ENCODE measurements at places on chromosomes 6 and 20. TPM values are rescaled to one million over a fixed set of nuclear protein-coding genes. Genes with fewer than 3 reads are reported as not detected.
A peak's percentile ranks its signal among the peaks of the same experiment; 100 is the strongest.

C4B gene
- total RNA-seq = 44.3 TPM

FUT9 gene
- total RNA-seq = not detected

ZBTB12 gene
- total RNA-seq = not detected

GABBR1 gene
- 63.2 TPM for total RNA-seq

DNA sequence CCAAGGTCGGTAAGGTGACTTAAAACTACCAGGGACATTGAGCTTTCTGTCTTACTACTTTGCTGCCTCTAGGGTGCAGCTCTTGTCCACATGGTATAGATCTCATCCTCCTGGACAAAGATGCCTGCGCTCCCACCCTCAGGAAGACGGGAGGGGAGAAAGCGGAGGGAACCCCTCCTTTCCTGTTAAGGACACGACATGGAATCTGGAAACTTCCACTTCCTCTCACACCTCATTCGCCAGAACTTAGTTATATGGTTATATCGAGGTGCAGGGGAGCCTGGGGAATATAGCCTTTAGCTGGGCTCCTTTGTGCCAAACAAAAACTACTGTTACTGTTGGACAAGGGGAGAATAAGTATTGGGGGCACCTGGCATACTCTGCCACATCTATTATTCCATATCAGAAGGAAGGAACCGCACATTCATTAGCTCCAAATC is 224.3 kb upstream of the TSHZ2 start:
- no peaks in the 10 kb centered on the region for H3K27me3 ChIP-seq
- H3K4me1 ChIP-seq = no peaks in the 10 kb centered on the region
- no peak for DNase-seq
- no peak overlapping the region for H3K4me3 ChIP-seq
- no peak overlapping the region for H3K27ac ChIP-seq

DNA sequence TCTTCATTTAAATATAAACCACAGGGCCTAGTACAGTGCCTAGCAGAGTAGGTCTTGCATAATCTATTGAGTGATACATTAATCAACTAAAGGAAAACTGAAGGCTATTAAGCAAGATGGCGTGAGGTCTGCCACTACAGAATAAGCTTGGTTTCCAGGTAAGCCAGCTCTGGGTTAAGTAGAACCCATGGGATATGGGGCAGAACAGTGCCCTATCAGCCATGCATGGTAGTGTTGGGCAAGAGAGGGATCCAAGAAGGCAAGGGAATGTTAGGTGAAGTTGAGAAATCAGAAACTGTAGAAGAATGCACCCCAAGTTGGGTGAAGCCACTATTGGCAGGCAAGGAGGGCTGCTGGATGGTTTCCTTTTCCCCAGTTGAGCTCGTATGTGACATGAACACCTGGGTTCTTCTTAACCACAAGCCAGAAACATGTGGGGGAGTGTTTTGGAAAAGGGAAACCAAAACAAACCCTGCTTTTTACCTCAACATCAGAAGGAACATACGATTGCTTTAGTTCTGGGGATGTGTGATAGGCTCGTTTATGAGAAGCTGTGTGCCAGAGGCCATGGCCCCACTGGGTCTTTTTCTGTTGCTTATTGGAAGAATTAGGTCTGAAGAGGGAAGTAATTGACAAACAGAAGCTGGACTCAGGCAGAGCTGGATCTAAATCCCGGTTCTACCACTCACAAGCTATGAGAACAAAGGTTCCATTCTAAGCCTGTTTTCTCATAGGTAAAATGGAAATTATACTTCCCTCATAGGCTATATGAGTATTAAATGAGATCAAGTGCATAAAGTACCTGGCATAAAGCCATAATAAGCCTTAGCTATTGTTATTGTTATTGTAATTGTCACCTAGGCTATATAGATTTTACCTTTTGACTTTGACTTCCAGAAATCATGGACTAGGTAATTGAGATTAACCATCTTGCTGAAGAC is 33.5 kb downstream of the NEDD9 start:
- H3K4me1 ChIP-seq = peaks cover 95% of the 10 kb centered on the region
- peaks cover 11% of the 10 kb centered on the region for H3K36me3 ChIP-seq
- no peak overlapping the region for H3K4me3 ChIP-seq
- H3K27ac ChIP-seq = peak overlapping the region; percentile 74
- H3K27me3 ChIP-seq = no peaks in the 10 kb centered on the region
- no peak for DNase-seq

DNA sequence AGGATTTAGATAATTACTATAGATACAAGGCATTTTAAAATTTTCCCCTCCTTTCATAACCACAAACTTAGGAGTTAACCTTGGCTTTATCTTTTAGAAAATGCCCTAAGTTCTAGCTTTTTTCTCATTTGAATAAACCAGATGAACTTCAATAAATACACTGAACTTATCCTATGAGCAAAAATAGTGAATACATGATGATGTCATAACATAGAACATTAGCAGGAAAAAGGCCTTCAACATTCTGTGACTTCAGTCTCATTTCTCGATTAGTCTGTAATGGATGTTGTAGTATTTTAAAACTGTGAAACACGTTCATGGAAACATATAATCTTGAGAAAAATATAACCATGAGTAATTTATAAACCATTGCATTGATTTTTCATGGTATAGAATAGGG is 550.7 kb downstream of the PKHD1 start:
- H3K36me3 ChIP-seq = no peaks in the 10 kb centered on the region
- no peak overlapping the region for H3K27ac ChIP-seq
- no peaks in the 10 kb centered on the region for H3K27me3 ChIP-seq
- no peak overlapping the region for H3K4me3 ChIP-seq

- H3K4me3 ChIP-seq = no peak overlapping the region
- H3K27ac ChIP-seq = no peak overlapping the region
- no peaks in the 10 kb centered on the region for H3K36me3 ChIP-seq
- no peaks in the 10 kb centered on the region for H3K27me3 ChIP-seq
- H3K4me1 ChIP-seq = no peaks in the 10 kb centered on the region
- no peak for DNase-seq
Measured at GRCh38 chr6:134035823-134036296, 16.6 kb downstream of the SLC2A12 start.

GRCh38 chr6:109441069-109441816 is 719 bp downstream of the SMPD2 start:
- peaks cover 11% of the 10 kb centered on the region for H3K4me1 ChIP-seq
- H3K27ac ChIP-seq = peak overlapping the region; percentile 72
- H3K36me3 ChIP-seq = peaks cover 17% of the 10 kb centered on the region
- DNase-seq = no peak
- H3K27me3 ChIP-seq = no peaks in the 10 kb centered on the region
- peak overlapping the region; percentile 87 for H3K4me3 ChIP-seq

GRCh38 chr6:35069262-35069661 is 71.9 kb downstream of the TCP11 start:
- H3K27ac ChIP-seq = no peak overlapping the region
- no peak overlapping the region for H3K4me3 ChIP-seq
- H3K4me1 ChIP-seq = no peaks in the 10 kb centered on the region
- H3K27me3 ChIP-seq = no peaks in the 10 kb centered on the region

DNA sequence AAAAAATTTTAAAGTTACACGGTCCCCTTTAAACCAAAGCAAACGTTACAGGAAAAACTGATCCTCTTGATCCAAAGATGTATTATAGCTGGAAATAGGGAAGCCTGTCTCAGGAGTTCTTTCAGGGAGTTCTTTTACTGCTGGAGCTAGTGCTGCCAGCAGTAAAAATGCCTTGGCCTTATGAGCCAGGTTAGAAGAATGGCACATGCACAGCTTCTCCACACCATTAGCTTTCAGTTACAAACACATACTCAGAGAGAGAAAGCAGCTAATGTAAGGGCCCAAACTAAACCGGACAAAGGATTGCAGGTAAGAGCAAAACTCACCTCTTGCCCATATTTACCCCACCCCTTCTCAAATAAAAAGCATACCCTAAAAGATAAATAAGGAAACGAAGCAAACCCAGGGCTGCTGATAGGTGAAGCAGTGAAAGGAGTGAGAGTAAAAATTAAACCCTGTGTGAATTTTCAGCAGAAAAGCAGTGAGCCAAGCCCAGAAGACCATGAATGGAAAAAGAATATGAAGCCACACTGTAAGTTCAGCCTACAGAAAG is 19.0 kb downstream of the TBC1D20 start:
- H3K4me1 ChIP-seq = peaks cover 16% of the 10 kb centered on the region
- H3K36me3 ChIP-seq = peaks cover 36% of the 10 kb centered on the region
- H3K27me3 ChIP-seq = no peaks in the 10 kb centered on the region
- DNase-seq = no peak
- no peak overlapping the region for H3K27ac ChIP-seq
- H3K4me3 ChIP-seq = no peak overlapping the region

DNA sequence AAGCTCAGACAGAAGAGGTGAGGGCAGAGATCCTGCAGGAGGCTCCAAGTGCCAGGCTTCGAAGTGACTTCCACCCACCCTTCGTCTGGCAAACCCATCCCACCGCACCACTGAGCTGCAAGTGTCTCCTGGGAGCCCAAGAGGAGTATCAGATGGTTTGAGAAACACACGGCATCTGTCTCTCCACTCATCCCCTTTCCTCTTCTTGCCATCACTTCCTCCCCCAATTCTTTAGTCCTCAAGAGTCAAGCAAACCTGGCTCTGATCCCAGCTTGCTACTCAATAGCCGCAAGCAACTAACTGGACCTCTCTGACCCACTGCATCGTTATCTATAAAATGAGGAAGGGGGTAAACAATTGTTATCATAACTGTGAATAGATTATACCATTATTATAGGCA is 142.1 kb downstream of the BMP7 start:
- H3K36me3 ChIP-seq = no peaks in the 10 kb centered on the region
- DNase-seq = no peak
- no peaks in the 10 kb centered on the region for H3K4me1 ChIP-seq
- no peaks in the 10 kb centered on the region for H3K27me3 ChIP-seq

DNA sequence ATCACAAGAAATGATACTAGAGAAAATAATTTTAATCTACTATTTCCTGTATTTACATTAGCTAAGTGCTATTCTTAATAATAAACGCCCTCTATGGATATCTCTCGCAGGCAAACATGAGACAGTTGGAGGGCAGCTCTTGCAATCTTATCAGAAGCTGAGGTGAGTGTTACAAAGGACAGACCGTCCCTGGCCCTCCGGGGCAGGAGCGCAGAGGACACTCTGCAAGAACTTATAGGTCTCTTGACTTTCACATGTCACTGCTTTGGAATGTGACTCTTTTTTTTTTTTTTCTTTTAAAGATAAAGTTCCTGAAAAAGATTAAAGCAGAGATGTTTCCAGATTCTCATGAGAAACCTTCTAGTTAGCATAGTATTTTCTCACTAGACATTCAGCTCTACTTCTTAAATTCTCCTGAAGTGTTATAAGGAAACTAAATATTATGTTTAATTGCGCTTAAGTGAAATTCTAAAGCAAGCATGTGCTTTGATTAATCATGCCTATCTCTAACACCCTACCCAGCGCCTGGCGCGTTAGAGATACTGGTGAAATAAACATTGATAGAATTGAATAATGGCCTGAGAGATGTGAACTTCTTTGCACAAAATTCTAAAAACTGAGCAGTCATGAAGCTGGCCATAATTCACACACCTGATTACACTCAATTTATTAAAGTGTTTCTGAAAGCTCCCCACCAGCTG is 57.4 kb downstream of the SYTL3 start:
- H3K27ac ChIP-seq = peak overlapping the region; percentile 88
- peaks cover 51% of the 10 kb centered on the region for H3K4me1 ChIP-seq
- peak overlapping the region; percentile 68 for H3K4me3 ChIP-seq
- H3K36me3 ChIP-seq = no peaks in the 10 kb centered on the region
- no peak for DNase-seq

DNA sequence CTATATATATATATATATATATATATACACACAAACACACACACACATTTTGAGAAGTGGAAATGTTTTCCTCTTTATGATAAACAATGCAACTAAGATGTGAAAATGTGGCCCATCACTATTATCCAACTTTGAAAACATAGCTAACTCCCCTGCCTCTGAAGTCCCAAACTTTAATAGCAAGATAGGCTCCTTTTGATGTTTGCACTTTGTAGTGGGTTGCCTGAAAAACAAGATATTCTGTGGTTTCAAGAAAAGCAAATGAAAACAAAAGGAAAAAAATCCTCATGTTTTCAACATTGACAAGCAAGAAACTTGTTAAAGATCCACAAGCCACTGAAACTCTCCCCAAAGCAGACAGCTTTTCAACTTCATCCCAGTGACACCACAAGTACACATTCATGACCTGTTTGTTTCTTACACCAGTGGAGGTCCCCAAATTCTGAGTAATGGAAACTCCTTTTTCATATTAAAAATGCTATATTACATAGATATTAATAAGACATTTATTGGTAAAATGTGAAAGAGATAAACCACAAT is 90.0 kb downstream of the IPCEF1 start:
- no peaks in the 10 kb centered on the region for H3K27me3 ChIP-seq
- H3K4me1 ChIP-seq = no peaks in the 10 kb centered on the region
- H3K36me3 ChIP-seq = no peaks in the 10 kb centered on the region
- no peak overlapping the region for H3K27ac ChIP-seq
- H3K4me3 ChIP-seq = no peak overlapping the region

DNA sequence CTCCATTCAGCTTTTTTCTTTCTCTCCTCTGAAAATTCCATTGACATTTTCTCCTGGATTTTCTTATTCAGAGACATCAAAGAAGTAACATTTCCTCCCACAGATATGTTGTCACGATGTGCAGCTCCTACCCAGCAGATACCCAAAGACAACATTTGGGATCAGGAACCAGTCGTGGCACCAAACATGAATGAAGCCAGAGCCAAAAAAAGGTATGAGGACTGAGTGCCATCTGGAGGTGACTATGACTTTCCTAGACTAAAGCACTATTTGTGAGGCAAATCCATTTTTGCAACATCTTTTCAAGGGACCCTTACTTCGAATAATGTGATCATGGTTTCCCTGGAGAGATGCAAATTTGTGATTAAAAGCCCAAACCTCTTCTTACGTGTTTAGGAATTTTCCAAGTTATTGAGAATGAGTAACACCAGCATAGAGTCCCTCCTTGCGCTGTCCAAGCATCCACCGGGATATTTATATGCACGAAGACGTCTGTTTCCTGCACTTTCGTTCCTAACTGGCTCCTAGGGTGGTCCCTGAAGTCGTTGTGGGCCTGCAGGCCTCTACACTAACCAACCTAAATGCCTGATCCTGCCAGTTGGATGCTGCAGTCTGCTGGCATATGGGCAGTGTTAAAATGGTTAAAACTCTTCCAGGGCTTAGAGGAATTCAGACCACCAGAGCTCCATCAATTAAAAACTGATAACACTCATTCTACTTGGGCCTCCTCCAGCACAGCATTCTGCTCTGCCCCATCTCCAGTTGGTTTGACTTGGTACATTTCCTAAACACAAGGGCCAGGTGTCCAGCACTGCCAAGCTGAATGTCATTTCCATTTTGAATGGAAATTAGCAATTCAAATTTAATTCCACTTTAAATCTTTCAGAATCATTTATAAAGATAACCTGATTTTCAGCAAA is 256.6 kb downstream of the C6orf118 start:
- H3K4me1 ChIP-seq = no peaks in the 10 kb centered on the region
- H3K27ac ChIP-seq = no peak overlapping the region
- H3K36me3 ChIP-seq = no peaks in the 10 kb centered on the region
